ENCODE measurements at places on chromosomes 6 and 20. TPM values are rescaled to one million over a fixed set of nuclear protein-coding genes. Genes with fewer than 3 reads are reported as not detected.

GRCh38 chr6:108944071-108944470 is 95.8 kb downstream of the ARMC2 start:
- H3K27me3 ChIP-seq, result no peaks in the 10 kb centered on the region
- no peak overlapping the region for H3K4me3 ChIP-seq
- peaks cover 27% of the 10 kb centered on the region for H3K4me1 ChIP-seq
- peak overlapping the region; percentile 89 for H3K27ac ChIP-seq

DNA sequence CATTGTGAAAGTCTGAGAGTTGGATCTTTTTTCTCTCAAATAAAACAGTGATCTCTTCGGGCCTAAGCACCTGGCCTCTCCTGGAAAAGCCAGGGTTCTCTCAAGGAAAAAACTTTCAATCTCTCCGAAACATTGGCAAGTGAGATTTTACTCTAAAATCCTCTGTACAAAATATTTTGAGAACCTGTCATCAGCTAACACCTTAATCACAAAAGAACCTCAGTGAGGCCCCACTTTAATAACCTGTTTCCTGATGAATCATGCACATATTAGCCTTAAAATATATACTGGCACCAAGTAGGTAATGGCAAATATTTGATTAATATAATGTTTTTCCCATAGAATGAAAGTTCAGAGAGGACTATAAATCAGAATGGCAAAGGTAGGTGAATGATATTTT is 177.9 kb downstream of the FRK start:
- no peak overlapping the region for H3K27ac ChIP-seq
- no peak for DNase-seq
- H3K4me3 ChIP-seq, result no peak overlapping the region
- H3K4me1 ChIP-seq, result no peaks in the 10 kb centered on the region
- H3K36me3 ChIP-seq, result no peaks in the 10 kb centered on the region

DNA sequence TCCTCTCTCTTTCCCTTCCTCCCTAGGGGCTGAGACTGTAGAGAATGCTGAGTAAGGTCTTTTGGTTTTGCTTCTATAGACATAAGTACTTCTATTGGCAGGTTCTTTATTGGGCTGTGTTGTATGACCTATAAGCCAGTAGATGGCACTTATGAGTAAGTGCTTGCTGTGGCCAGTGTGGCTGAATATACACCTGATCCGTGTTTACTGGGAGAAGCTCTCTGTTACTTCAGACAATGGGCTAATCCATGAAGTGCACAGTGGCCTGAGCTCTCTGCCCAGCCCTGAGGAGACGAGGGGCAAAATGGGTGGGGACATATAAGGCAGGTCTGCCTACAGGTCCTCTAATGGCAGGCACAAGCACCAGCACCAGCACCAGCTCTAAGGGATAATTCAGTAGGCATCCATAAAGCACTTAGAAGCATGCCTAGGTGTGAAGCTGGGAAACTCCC is 610.3 kb downstream of the RNF144B start:
- no peak overlapping the region for H3K27ac ChIP-seq
- H3K36me3 ChIP-seq, result no peaks in the 10 kb centered on the region
- H3K27me3 ChIP-seq, result no peaks in the 10 kb centered on the region
- no peak overlapping the region for H3K4me3 ChIP-seq
- no peak for DNase-seq

DNA sequence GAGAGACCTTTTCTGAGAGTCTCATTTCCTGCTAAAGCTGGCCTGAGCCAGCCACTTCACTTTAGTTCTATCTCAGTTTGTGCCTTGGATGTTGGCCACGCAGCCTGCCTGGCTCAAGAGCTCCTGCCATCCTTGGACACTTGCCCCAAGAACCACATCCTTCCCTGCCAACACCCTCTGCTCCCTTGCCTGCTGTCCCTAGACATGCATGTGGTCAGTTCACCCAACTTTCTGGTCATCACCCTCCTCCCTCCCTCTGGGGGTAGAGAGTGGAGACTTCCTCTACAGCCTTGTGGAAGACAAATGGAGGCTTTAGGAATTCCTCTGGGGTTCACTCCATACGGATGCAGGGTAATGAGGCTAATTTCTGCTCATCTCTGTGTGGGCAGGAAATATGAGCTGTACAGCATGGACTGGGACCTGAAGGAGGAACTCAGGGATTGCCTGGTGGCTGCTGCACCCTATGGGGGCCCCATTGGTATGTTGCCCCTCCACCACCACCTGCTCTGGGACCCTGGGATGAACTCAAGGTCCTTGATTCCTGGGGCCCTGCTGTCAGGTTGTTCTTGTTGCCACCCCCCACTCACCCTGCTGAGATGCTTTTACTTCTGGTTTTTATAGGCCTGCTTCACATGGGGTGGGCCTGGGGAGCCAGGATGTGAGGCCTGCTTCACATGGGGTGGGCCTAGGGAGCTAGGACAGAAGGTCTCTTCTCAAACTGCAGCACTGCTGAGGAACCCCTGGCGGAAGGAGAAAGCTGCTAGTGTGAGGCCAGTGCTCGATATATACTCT is 13.8 kb upstream of the PTPRA start:
- H3K27me3 ChIP-seq, result no peaks in the 10 kb centered on the region
- H3K4me3 ChIP-seq, result no peak overlapping the region
- no peaks in the 10 kb centered on the region for H3K4me1 ChIP-seq
- H3K27ac ChIP-seq, result no peak overlapping the region
- DNase-seq, result no peak

The SLCO4A1 gene
- total RNA-seq, result 15.4 TPM

The FAM83D gene
- 0.33 TPM for total RNA-seq

GRCh38 chr6:121434037-121434770 is 1.2 kb upstream of the GJA1 start:
- no peak for DNase-seq
- no peak overlapping the region for H3K4me3 ChIP-seq
- no peaks in the 10 kb centered on the region for H3K4me1 ChIP-seq
- no peaks in the 10 kb centered on the region for H3K36me3 ChIP-seq
- H3K27ac ChIP-seq, result peak overlapping the region; percentile 57

The VWA7 gene
- 1.6 TPM for total RNA-seq

DNA sequence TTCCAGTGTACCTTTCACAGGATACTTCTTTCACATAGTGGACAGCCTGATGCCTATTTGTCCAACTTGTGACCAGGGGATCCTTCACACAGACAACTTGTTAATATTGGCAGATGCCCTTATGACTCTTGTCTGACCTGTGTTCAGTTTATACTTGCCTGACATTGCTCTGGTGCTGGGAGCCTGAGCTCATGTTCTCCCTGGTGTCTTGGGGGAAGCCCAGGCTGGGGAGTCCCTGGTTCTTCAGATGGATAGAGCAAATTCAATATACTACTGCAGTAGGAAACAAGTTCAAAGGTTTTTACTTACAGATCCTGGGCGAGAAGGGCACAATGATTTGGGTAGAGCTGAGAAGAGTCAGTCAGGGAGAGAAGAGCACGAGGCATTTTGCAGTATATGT is 76.1 kb downstream of the NKAIN2 start:
- no peak overlapping the region for H3K27ac ChIP-seq
- no peaks in the 10 kb centered on the region for H3K4me1 ChIP-seq
- DNase-seq, result no peak
- H3K36me3 ChIP-seq, result peaks cover 4% of the 10 kb centered on the region
- no peak overlapping the region for H3K4me3 ChIP-seq

All from breast epithelium (tissue), 4 donors.